ENCODE measurements at places on chromosomes 4 and X.

GRCh38 chr4:159117564-159117963 is 14.7 kb downstream of the RAPGEF2 start:
- no peak for ATAC-seq
- no peaks in the 10 kb centered on the region for H3K36me3 ChIP-seq
- no peak overlapping the region for H3K4me3 ChIP-seq
- peaks cover 18% of the 10 kb centered on the region for H3K4me1 ChIP-seq
- no peaks in the 10 kb centered on the region for H3K27me3 ChIP-seq

DNA sequence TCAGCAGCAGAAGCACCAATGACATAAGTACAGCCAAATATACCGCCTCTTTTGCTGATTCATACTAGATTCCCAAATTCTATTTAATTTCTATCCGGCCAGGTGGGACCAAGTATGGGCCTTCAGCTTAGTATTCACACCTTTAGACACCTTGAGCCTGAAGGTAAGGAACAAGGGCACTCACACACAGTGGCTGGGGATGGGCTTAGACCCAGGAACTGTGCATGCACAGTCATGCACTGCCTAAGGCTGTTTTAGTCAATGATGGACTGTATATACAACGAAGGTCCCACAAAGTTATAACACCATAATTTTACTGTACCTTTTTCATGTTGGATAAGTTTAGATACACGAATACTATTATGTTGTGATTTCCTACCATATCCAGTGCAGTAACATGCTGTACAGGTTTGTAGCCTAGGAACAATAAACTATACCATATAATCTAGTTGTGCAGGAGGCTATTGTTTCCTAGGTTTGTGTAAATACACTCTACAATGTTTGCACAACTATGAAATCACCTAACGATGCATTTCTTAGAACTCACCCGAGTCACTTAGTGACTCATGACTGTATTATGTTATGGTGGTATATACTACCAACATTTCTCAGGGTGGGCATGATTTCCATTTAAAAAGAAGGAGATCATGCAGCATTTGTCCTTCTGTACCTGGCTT is 9.7 kb upstream of the CLNK start:
- H3K4me1 ChIP-seq: peaks cover 19% of the 10 kb centered on the region
- H3K36me3 ChIP-seq: no peaks in the 10 kb centered on the region
- no peak for ATAC-seq

GRCh38 chr4:81828991-81829390 is 357.3 kb upstream of the RASGEF1B start:
- no peak overlapping the region for H3K27ac ChIP-seq
- no peaks in the 10 kb centered on the region for H3K36me3 ChIP-seq
- no peaks in the 10 kb centered on the region for H3K27me3 ChIP-seq
- ATAC-seq: no peak
- H3K4me3 ChIP-seq: no peak overlapping the region

DNA sequence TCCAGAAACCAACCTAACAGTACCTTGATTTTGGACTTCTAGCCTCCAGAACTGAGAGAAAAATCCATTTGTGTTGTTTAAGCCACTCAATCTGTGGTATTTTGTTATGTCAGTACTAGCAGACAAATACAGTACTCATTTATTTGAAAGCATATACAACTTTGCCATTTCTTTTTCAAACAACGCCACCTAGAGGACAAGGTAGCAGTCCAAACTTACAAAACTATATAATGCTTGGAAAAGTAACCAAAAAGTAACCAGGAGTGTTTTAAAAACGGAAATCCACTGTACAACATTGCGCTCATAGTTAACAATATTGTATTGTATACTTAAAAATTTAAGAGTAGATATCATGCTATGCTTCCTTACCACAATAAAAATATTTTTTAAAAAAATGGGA is 37.0 kb upstream of the FGF13 start:
- no peaks in the 10 kb centered on the region for H3K27me3 ChIP-seq
- ATAC-seq: no peak
- no peaks in the 10 kb centered on the region for H3K36me3 ChIP-seq

DNA sequence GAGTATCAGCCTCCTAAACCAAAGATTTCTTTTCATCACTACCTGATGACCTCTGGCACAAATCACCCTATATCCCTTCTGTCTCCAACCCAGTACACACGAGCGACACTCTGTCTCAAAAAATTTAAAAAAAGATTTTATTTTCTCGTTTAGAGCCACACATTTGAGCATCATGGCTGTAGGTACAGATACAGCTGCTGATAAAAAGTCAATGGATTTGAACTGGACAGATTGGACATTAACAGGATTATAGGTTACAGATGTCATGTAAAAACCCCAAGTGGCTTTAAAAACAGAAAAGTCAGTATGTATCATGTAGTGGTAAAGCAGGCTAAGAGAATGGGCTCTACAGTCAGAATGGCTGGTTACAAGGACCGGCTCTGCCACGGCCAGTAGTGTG is 171.1 kb downstream of the SCFD2 start:
- no peak for ATAC-seq
- no peaks in the 10 kb centered on the region for H3K4me1 ChIP-seq
- no peaks in the 10 kb centered on the region for H3K27me3 ChIP-seq
- H3K36me3 ChIP-seq: no peaks in the 10 kb centered on the region
- no peak overlapping the region for H3K4me3 ChIP-seq

- H3K4me3 ChIP-seq: no peak overlapping the region
- no peak overlapping the region for H3K27ac ChIP-seq
- H3K4me1 ChIP-seq: no peaks in the 10 kb centered on the region
- peaks cover 15% of the 10 kb centered on the region for H3K36me3 ChIP-seq
- no peak for ATAC-seq
Observed at GRCh38 chrX:53374923-53375322, 47.5 kb downstream of the SMC1A start.

DNA sequence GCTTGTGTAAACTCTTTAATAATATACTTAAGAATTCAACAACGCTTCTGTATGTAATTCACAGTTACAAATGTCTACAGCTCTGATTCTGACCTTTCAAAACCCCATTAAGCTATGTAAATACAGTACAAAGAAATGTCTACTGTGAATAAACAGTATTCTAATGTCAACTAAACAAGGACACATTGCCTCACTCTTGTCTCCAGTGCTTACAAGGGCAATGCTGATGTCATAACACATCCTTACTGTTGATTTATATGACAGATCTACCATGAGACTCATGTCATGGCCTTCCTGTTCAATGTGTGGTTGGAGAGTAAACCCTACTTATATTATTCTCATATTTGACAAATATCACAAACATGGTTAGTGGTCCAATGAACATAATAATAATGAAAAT is 256.1 kb upstream of the ADGRL3 start:
- no peaks in the 10 kb centered on the region for H3K36me3 ChIP-seq
- ATAC-seq: no peak
- no peak overlapping the region for H3K4me3 ChIP-seq
- no peaks in the 10 kb centered on the region for H3K27me3 ChIP-seq
- H3K27ac ChIP-seq: no peak overlapping the region

DNA sequence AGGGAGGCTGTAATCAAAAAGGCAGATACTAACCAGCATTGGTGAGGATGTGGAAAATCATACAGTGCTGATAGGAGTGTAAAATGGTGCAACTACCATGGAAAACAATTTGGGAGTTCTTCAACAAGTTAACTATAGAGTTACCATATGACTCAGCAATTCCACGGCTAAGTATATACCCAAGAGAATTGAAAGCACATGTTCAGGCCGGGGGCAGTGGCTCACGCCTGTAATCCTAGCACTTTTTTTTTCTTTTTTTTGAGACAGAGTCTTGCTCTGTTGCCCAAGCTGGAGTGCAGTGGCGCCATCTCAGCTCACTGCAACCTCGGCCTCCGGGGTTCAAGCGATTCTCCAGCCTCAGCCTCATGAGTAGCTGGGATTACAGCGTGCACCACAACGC is 15.0 kb upstream of the CD99L2 start:
- ATAC-seq: no peak
- no peaks in the 10 kb centered on the region for H3K27me3 ChIP-seq
- no peaks in the 10 kb centered on the region for H3K36me3 ChIP-seq
- H3K4me3 ChIP-seq: no peak overlapping the region
- H3K4me1 ChIP-seq: no peaks in the 10 kb centered on the region
- H3K27ac ChIP-seq: no peak overlapping the region

- no peak for ATAC-seq
- no peak overlapping the region for H3K4me3 ChIP-seq
- H3K27ac ChIP-seq: no peak overlapping the region
- no peaks in the 10 kb centered on the region for H3K27me3 ChIP-seq
Observed at GRCh38 chr4:150033901-150034300, 44.3 kb upstream of the DCLK2 start.

DNA sequence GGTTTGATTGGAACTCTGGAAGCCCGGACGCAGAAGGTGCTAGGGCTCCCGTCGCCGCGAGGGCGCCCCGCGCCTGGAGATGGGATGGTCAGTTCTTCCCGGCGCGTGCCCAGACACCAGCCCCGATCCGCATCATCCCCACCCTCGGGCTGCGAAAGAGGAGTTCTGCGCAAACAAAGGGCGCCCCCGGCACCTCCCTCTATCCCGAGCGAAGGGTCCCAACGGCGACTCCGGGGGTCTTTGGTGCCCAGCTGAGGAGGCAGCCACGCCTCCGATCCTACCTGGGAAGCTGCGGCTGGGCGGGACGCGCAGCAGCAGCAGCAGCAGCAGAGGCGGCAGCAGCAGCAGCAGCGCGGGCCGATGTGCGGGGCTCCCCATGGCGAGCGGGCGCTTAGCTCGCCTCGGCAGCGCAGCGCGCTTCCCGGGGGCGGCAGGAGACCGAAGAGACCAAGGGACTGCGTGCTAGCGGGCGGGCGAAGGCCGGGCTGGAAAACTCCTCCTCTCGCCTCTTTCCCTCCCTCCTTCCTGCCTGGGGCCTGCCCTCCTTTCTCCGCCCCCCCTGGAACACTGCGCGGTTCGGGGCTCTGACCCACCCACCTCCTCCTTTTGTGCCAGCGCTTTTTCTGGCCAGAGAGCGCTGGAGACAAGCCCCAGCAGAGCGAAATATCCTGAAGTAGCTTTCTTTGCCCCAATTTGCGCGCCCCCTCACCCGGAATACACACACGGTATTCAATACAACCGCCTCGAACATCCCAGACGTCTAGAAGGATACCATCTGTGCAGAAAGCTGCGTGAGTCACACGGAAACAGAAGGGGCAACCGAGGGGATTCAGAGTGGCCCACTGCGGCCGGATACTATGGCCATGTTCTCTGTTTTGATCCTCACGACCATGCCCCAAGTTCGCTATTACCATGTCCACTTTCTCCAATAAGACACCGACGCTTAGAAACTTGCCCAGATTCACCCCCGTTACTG is at the start of gene SRPX:
Gene SRPX, minus strand, starts transcription at position 457 of the 976 bp plus-strand sequence. Its CDS starts 79 bp downstream, at position 378.
- H3K4me1 ChIP-seq: peaks cover 13% of the 10 kb centered on the region
- H3K4me3 ChIP-seq: peak within 1 kb of the TSS; percentile 54
- peak; percentile 70 for ATAC-seq
- no peaks in the 10 kb centered on the region for H3K36me3 ChIP-seq
- no peaks in the 10 kb centered on the region for H3K27me3 ChIP-seq

- H3K4me3 ChIP-seq: no peak overlapping the region
- no peak for ATAC-seq
- H3K4me1 ChIP-seq: no peaks in the 10 kb centered on the region
- H3K27me3 ChIP-seq: no peaks in the 10 kb centered on the region
- H3K27ac ChIP-seq: no peak overlapping the region
- no peaks in the 10 kb centered on the region for H3K36me3 ChIP-seq
Observed at GRCh38 chr4:93649828-93650227, 178.7 kb upstream of the ATOH1 start.

- no peak overlapping the region for H3K4me3 ChIP-seq
- no peaks in the 10 kb centered on the region for H3K4me1 ChIP-seq
- no peak overlapping the region for H3K27ac ChIP-seq
- H3K36me3 ChIP-seq: no peaks in the 10 kb centered on the region
Observed at GRCh38 chr4:175787546-175787945, 24.5 kb downstream of the GPM6A start.

DNA sequence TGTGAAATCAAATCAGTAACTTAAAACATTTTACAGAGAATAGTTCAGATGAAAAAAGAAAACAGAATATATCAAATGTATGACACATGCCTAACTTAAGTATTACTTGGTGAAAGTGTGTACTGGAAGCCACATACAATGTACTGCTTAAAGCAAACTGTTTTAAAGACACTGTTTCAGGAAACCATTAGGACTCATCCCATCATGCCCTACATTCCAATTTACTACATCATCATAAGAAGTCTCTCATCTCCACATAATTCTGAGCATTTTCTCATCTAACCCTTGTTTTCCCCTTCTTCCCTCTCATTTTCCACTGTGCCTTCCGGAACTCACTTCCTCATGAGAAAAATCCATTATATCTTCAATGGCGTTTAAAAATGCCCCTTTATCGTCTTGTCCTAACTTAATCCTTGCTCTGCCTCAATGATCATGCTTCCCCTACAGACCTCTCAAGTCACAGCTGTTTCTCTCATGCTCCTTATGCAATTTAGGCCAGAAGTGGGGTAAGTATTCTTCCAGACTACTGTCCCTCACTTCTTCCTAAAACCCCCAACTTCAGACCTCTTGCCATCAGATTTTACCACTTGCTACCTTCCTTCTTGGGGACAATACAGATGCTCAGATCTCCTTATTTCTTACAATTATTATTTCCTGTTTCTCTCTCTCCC is 26.8 kb upstream of the FGF5 start:
- no peak overlapping the region for H3K4me3 ChIP-seq
- no peak overlapping the region for H3K27ac ChIP-seq
- H3K36me3 ChIP-seq: no peaks in the 10 kb centered on the region
- no peaks in the 10 kb centered on the region for H3K4me1 ChIP-seq
- no peak for ATAC-seq

- no peak for ATAC-seq
- H3K27ac ChIP-seq: peak overlapping the region; percentile 76
- H3K27me3 ChIP-seq: no peaks in the 10 kb centered on the region
- peaks cover 13% of the 10 kb centered on the region for H3K4me1 ChIP-seq
- H3K36me3 ChIP-seq: peaks cover 25% of the 10 kb centered on the region
- no peak overlapping the region for H3K4me3 ChIP-seq
Observed at GRCh38 chr4:6886886-6887285, 22.7 kb upstream of the TBC1D14 start.

DNA sequence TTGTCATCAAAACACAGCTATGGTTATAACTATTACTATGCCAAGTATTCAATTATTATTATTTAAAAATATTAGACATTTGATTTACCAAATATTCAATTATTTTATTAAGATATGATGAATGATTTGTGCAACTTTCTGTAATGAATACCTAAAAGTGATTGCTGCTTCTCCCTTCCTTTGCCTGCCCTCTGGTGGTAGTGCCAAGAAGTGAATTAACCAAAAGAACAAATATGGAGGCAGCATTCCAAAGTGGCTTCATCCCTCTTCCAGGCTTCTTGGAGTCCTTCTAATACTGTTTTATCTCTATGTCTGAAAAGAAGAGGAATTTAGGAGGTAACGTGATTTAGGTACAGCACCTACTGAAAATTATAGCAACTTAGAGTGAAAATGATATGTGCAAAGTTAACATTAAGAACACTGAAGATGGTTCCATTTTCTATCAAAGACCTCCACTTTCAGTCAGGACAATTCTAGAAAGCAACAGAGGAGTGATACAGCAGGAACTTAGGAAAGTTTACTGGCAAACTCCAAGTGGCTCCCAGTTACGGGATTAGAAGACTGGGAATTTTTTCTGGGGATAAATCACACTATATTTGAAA is 43.0 kb downstream of the ENPEP start:
- ATAC-seq: no peak
- no peaks in the 10 kb centered on the region for H3K4me1 ChIP-seq
- H3K36me3 ChIP-seq: no peaks in the 10 kb centered on the region
- no peak overlapping the region for H3K27ac ChIP-seq
- peaks cover 7% of the 10 kb centered on the region for H3K27me3 ChIP-seq

GRCh38 chr4:36677112-36677511 is 395.7 kb downstream of the DTHD1 start:
- H3K36me3 ChIP-seq: no peaks in the 10 kb centered on the region
- H3K27me3 ChIP-seq: no peaks in the 10 kb centered on the region
- no peak overlapping the region for H3K4me3 ChIP-seq
